CD4-positive, alpha-beta T cell treated with Interleukin-10 for 1 hour (primary cell): ENCODE measurements at places on chromosomes 11 and 22.
A peak's percentile ranks its signal among the peaks of the same experiment; 100 is the strongest.

DNA sequence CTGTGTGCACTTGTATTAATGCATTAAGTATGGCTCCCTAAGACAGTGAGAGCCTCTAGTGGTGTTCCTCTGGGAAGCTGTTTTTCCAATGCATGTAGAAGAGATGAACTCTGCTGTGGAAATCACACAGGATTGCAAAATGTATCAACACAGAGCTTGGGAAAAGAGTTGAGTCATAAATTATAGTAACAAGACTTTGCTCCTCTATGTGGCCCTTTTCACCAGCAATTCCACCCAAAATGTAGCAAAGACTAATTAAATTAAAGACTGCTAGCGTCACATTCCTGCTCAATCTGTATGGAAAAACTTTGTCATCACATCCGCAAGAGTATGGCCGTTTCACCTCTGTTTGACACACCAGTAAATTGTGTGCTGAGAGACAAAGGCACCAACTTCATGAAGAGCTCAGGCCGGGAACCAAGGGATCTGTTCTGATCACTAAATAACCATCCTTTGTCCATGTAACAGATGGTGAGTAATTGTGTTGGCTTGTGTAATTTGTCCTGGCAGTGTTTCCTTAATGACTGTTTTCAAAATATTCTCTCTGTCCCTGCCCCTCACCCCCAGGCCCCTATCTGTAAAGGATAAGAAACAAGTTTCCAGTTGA is 209.2 kb upstream of the SORL1-AS1 start:
- no peak for DNase-seq

GRCh38 chr11:75577207-75577606 is 15.2 kb downstream of the SERPINH1 start:
- DNase-seq: peak; percentile 58

DNA sequence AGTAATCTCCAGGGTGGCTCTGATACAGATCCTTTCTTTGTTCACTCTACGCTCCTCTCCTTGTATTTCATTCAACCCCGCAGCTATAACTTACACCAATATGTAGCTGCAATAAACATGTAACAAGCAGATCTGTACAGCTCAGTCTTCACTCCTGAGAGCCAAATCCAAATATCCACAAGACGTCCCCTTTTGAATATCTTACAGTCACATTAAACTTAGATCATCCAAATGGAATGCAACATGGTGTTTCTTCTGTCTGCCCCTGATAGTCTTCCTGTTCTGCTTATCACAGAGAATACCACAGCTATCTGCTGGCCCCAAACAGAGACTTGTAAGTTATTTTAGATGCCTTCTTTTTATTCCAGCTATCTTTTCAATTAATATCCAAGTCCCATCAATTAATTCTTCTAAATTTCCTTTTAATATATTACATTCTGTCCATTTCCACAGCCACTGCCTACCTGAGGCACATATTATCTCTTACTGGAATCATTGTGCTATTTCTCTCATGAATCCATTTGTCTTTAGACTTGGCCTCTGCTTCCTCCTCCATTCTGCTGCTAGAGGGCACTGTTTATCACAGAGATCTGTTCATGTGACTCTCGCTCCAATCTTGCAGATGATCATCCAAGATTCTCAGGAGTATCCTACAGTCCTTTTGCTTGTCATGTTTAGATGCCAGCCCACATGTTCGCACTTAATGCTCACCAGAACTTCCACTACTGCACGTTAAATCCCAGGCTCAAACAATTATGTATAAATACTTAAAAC is 908.6 kb downstream of the NTM start:
- DNase-seq: peak; percentile 8

DNA sequence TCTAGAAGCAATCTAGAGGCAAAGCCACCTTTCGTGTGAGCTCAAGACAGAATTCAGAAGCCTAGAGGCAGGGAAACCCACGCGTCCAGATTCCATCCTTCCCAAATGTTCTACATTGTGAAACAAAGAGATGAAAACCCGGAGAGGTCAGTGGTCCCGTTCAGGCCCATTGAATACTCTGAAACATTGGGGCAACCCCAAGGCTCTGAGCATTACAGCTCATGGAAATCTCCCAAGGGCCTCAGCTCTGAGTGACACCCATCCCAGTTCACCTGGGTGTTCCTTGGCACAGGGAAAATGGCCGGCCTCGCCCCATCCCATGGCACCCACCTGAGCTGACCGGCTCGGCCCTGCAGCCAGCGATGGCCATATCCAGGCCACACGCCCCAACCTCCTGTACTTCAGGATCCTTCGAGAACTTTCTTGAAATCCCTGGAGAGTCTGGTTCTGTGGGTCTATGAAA is 128.6 kb upstream of the FGF3 start:
- no peak for DNase-seq

- no peak for DNase-seq
Measured at GRCh38 chr22:39408173-39408572, 8.6 kb downstream of the TAB1 start.

GRCh38 chr11:65456418-65456817 is 33.8 kb downstream of the NEAT1 start:
- no peak for DNase-seq

DNA sequence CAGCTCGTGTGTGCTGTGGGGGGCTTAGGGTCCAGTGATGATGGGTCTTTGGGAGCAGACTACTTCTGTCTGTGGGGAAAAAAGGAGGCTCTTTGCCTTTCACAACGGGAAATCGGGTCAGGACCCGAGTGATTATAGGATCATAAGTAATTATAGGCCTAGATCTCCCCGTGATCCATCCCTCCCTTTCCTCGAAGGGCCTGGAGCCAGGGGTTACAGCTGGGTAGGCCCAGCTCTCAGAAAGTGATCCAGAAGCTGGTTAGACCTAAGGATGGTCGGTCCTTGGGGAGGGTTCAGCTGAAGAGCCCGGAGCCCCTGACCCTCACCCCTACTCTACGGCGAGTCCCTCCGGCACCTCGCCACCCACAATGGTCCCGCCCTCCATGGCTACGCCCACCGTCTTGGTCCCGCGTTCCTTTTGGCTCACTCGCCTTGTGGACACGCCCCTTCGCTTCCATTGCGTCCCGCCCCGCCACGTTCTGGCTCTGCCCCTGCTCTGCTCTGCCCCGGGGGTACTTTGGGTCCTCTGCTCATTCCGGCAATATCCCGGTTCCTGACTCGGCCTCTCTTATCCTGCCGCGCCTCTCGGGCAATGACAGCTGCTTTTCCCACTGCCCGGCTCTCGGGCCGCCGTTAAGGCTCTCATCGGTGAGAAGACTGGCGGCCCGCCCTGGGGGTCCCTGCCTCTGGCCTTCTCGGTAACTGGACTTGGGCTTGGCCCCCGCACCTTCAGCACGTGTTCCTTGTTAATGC is 5.0 kb downstream of the IGSF22 start:
- peak; percentile 87 for DNase-seq

- no peak for DNase-seq
Measured at GRCh38 chr11:108818971-108819370, 154.1 kb downstream of the DDX10 start.

DNA sequence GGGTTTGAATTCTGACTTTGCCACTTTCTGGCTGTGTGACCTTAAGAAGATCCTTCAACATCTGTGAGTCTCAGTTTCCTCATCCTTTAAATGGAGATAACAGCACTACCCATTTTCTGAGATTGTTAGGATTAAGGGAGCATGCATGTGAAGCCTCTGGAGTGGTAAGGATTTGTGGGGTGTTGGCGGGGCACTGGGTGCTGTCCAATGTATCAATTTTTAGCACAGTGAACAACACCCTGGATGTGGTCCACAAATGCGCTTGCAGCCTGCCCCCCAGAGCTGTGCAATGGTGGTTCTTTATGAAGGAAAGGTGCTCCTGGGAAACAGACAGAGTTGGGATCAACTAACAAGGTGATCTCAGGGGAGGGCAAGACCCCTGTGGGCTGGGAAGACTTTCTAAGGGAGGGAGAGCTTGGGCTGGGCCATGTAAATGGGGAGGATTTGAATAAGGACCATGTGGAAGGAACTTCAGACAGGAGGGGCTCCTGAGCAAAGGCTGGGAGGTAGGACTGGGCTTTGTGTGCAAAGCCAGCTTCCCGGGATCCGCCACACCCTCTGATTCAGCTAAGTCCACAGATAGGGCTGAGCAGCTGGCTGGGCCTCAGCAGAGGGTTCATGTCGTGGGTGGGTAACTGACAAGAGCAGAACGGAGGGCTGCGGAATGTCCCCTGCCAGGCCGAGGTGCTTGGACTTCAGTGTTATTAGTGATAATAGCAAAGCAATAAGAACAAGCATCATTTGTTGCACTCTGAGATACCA is 22.7 kb upstream of the RASD2 start:
- no peak for DNase-seq
